ENCODE measurements at places on chromosomes 13 and 19. TPM values are rescaled to one million over a fixed set of nuclear protein-coding genes. Genes with fewer than 3 reads are reported as not detected.

DNA sequence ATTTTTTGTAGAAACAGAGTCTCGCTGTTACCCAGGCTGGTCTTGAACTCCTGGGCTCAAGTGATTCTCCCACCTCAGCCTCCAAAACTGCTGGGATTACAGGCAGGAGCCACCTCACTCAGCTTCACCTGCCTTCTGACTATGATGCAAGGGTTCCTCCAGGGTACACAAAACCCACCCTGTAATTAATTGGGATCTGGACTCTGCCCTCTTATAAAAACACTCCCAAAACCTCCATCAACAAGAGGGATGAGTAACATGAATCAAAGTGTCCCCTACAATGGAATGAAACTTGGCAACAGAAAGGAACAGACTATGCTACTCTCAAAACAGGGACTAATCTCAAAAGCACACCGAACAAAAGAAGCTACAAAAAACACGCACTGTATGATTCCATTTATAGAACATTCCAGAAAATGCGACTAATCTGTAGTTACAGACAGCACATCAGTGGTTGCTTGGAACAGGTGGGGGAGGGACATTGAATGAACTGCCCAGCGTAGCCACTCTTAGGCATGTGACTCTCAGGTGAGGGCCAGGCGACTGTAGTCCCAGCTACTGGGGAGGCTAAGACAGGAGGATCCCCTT, 3.2 kb upstream of the PRR36 start:
- peak; percentile 17 for DNase-seq

- DNase-seq = no peak
Measured at GRCh38 chr13:26614721-26615120, 57.2 kb downstream of the WASF3 start.

The NANOS3 gene
- total RNA-seq = 2.0 TPM

- no peak for DNase-seq
Measured at GRCh38 chr13:59445812-59446211, 717.9 kb downstream of the DIAPH3 start.

DNA sequence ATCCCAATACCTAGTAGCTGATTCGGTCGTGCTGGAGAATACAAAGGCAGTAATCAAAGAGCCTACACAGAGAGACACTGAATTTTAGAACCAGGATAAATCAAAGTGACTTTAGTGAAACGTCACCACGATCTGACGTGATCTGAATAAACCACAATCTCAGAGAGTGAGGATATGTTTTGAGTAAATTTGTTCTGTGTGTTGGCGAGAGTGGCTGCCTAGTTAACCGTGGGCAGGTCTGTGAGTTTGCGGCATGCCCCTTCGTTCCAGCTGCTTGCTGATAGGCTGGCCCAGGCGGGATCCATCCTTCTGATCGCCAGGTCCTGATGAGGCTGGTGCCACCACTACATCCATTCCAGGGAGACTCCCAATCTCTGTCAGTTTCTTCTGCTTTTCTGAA, 40.4 kb downstream of the LRCH1 start:
- no peak for DNase-seq

The MCF2L gene
- total RNA-seq = not detected

The WDR62 gene
- total RNA-seq = 5.9 TPM

GRCh38 chr13:40920826-40921225, 98.3 kb downstream of the ELF1 start:
- DNase-seq = peak; percentile 41

The CEACAM8 gene
- not detected for total RNA-seq

The VN1R2 gene
- not detected for total RNA-seq

GRCh38 chr13:110344320-110344719, 37.2 kb downstream of the COL4A2 start:
- DNase-seq = no peak

The CEBPA gene
- total RNA-seq = 0.21 TPM

GRCh38 chr13:44052780-44053184, 173.1 kb downstream of the LACC1 start:
- peak; percentile 23 for DNase-seq

DNA sequence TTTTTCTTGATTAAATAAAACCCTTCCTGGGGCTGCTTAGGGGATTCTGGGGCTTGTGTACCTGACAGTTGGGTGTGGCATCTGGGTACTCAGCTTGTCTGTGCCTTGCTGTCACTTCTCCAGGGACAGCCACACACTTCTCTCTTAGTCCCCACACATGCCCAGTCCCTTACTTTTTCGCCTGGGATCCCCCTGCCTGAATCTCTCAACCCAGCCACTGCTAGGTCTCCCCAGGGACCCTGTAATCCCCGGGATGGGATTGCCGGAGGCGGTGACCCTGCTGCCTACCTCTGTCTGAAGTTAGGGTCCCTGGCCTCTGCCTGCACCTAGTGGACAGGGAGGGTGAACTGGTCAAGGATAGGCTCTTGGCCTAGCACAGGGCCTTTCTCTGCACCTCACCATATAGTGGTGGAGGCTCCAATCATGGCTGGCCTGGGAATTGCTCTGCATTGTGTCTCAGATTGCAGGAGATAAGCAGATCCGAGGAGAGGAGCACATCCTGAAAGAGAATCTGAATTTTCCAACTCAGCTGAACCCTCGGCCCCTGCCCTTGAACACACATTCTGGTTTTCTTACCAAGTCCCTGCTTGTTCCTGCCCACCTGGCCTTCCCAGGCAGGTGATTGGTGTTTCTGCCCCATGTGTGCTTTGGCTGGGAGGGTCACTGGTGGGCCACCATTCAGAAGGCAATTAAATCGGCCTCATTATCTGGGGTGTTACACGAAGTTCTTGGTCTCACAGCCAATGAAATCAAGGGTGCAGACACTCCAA, 8.7 kb upstream of the ZNF492 start:
- no peak for DNase-seq

The COL5A3 gene
- total RNA-seq = 3.7 TPM

The ZNF682 gene
- 3.0 TPM for total RNA-seq

The CCDC169 gene
- 2.4 TPM for total RNA-seq

- no peak for DNase-seq
Measured at GRCh38 chr19:18362934-18363542, 22.6 kb downstream of the PGPEP1 start.

GRCh38 chr13:113337556-113337955, 26.4 kb downstream of the GRTP1 start:
- DNase-seq = no peak

The FPR1 gene
- total RNA-seq = 0.11 TPM

DNA sequence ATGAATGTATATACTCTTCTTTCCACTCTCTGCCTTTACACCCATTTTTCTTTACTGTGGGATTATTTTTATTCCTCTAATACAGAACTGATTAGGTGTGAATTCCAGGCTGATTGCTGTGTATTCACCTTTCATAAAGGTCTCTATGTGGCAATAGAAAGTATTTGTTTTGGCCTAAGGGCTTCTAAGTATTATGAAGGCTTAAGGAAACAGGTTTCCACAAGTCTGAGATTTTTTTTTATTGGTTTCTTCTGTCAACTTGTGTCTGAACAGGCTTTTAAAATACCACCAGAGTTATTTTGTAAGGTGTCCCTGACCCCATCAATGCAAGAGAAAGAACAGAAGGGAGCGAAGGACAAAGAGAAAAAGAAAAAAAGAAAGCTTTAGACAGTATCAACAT, 1102.0 kb upstream of the SPRY2 start:
- no peak for DNase-seq

The RDH8 gene
- not detected for total RNA-seq

GRCh38 chr13:93794197-93794885, 567.7 kb downstream of the GPC6 start:
- no peak for DNase-seq

GRCh38 chr13:58306062-58306461, 674.5 kb downstream of the PCDH17 start:
- DNase-seq = no peak

GRCh38 chr13:80132741-80133601, 208.0 kb downstream of the SPRY2 start:
- DNase-seq = peak; percentile 31

- no peak for DNase-seq
Measured at GRCh38 chr19:511101-511851, 4.0 kb downstream of the TPGS1 start.

- no peak for DNase-seq
Measured at GRCh38 chr13:51828730-51829567, 16.0 kb downstream of the TMEM272 start.

All from HFFc6 (cell line).